ENCODE measurements at places on chromosomes 6 and 20. TPM values are rescaled to one million over a fixed set of nuclear protein-coding genes. Genes with fewer than 3 reads are reported as not detected.

DNA sequence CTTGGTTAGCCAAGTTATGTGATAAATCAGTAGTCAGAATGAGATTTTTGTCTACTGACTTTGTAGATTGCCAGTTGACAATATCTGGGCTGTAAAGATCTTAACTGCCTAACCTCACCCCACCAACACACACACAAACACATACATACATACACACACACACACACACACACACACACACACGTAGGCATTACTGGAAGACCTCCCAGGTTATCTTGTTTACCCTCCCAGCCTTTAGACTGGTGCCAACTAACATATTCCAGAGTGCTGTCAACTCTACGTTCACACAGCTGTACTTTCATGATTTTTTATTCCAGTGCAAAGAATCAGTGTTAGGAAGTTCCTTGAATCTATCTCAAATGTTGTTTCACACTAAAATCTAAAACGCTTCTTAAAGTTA lies 38.9 kb downstream of the BMP5 start:
- H3K4me3 ChIP-seq: no peak overlapping the region
- no peaks in the 10 kb centered on the region for H3K4me1 ChIP-seq
- no peaks in the 10 kb centered on the region for H3K36me3 ChIP-seq
- DNase-seq: no peak

DNA sequence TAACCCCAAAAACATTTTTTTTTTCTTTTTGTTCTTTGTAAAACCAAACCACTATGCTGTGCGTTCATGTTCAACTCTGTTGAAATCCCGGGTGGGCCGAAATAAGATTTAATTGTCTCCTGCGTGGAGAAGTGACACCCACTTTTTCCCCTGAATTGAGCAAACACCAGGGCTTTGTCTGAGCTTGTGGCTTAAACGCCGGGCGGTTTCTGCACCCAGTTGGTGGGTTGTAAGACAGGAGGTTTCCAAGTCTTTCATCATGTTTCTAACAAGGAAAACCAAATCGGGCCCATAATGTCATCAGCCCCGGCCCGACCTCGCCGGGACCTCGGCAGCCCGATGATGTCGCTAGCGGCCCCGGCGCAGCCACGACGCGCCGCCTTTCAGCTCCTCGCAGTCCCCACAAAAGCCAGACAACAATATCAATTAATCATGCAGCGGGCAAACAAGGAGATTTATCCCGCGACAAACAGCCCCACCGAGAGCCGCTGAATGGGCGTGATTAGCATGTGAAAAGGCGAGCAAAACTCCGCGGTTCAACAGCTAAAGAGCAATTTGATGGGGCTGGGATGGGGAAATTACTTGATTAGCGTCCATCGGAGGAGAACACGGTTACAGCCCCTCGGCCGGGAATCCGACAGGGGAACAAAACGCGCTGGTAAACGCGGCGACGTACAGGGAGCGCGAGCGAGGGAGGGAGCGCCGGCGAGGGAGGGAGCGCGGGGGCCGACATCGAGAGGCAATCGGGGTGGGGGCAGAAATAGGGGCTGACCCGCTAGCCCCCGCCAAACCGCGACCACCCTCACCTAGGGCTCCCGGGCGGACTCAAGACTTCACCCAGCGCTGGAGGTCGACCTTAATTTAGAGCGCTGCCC lies 5.3 kb downstream of the LINC00237 start:
- peaks cover 68% of the 10 kb centered on the region for H3K27me3 ChIP-seq
- H3K4me1 ChIP-seq: peaks cover 36% of the 10 kb centered on the region
- DNase-seq: no peak
- H3K4me3 ChIP-seq: peak overlapping the region; percentile 88

PHACTR1 gene
- 109 TPM for total RNA-seq

GRCh38 chr20:57647006-57647932 lies 27.0 kb upstream of the ZBP1 start:
- no peaks in the 10 kb centered on the region for H3K4me1 ChIP-seq
- no peak overlapping the region for H3K4me3 ChIP-seq
- H3K27ac ChIP-seq: peak overlapping the region; percentile 24
- no peak for DNase-seq
- H3K27me3 ChIP-seq: no peaks in the 10 kb centered on the region

DTNBP1 gene
- 51.6 TPM for total RNA-seq

FOXS1 gene
- total RNA-seq: not detected

DNA sequence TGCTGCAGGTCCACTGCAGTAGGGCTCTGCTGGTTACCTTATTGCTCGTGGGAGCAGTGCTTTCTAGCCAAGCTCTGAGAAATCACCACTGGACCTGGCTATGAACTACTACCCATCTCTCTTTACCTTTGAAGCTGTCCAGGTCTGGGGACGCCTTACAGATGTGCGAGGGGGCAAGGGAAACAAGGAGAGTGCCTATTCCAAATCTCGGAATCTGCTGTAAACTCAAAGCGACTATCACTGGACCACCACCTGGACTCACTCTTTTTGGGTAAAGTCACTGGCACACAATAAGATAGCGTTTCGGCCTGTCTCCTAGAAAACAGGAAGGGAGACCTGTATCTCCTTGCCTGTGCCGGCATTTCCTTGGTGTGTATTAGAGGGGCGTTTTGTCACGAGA lies 5.3 kb downstream of the NRN1 start:
- DNase-seq: no peak
- H3K36me3 ChIP-seq: peaks cover 3% of the 10 kb centered on the region
- H3K27ac ChIP-seq: peak overlapping the region; percentile 57
- peaks cover 74% of the 10 kb centered on the region for H3K27me3 ChIP-seq
- peak overlapping the region; percentile 9 for H3K4me3 ChIP-seq

- no peaks in the 10 kb centered on the region for H3K36me3 ChIP-seq
- H3K4me1 ChIP-seq: no peaks in the 10 kb centered on the region
- H3K4me3 ChIP-seq: no peak overlapping the region
Measured at GRCh38 chr6:53568776-53569616, 24.1 kb upstream of the GCLC start.

FAM217A gene
- total RNA-seq: not detected

- H3K4me1 ChIP-seq: peaks cover 27% of the 10 kb centered on the region
- DNase-seq: no peak
- peaks cover 2% of the 10 kb centered on the region for H3K36me3 ChIP-seq
- H3K27ac ChIP-seq: no peak overlapping the region
Measured at GRCh38 chr6:108883172-108883571, 35.0 kb downstream of the ARMC2 start.

- H3K27me3 ChIP-seq: no peaks in the 10 kb centered on the region
- peak overlapping the region; percentile 98 for H3K27ac ChIP-seq
- DNase-seq: no peak
- H3K4me3 ChIP-seq: peak overlapping the region; percentile 28
Measured at GRCh38 chr20:62624719-62625453, 17.4 kb upstream of the SLCO4A1 start.

- H3K27me3 ChIP-seq: peaks cover 5% of the 10 kb centered on the region
- no peaks in the 10 kb centered on the region for H3K36me3 ChIP-seq
- H3K4me3 ChIP-seq: peak overlapping the region; percentile 6
- no peak overlapping the region for H3K27ac ChIP-seq
Measured at GRCh38 chr6:30810813-30811339, 66.5 kb upstream of the IER3 start.

LST1 gene
- 8.4 TPM for total RNA-seq

TTLL9 gene
- total RNA-seq: 0.61 TPM

DNA sequence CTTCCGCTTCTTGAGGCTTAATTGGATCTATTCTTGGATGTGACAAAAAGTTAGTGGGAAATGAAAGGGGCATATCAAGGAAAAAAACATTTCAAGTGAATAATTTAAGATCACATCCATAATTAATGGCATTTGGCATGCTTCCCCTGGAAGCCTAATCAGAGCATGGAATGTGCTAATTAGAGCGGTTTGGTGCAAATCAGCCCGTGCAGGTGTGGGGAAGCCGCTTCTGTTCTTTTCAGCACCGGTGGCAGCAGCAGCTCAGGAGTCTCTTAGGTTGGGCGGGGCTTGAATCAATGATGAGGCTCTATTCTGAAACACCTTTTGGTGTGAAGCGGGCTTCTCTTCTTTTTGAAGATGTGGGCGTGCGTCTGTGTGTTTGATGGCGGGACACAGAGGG lies 301.2 kb downstream of the LRFN2 start:
- H3K4me3 ChIP-seq: no peak overlapping the region
- no peak for DNase-seq
- H3K27ac ChIP-seq: no peak overlapping the region

DNA sequence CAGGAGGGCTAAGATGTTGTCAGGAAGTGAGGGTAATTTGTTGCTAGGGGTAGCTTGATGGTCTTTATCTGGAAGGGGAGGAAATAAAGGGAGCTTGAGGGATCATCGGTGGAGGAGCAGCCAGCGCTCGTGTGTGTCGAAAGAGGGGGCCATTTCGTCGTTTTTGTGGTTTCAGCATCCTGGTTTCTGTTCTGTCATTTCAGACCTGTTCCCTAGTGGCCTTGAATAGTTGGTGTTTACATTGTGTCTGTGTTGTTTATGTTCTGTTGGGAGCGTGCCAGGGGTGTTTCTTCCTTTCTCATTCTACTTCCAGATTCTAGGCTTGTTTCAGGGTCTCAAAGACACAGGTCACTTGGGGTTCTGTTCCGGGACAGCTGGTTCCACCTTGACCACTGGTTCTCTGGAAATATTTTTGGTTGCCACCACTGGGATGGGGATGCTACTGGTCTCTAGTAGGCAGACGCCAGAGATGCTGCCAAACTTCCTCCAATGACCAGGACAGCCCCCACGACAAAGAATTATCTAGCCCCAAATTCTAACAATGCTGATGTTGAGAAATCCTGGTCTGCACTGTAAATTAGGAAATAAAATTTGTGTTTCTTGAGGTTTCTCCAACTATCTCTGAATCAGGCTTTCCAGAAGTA lies 113.9 kb upstream of the NAA20 start:
- H3K27me3 ChIP-seq: peaks cover 13% of the 10 kb centered on the region
- no peak overlapping the region for H3K4me3 ChIP-seq
- peaks cover 11% of the 10 kb centered on the region for H3K4me1 ChIP-seq
- no peak overlapping the region for H3K27ac ChIP-seq
- no peaks in the 10 kb centered on the region for H3K36me3 ChIP-seq
- DNase-seq: no peak

UNC93A gene
- total RNA-seq: not detected

RNF182 gene
- 0.15 TPM for total RNA-seq

PRPH2 gene
- not detected for total RNA-seq

DNA sequence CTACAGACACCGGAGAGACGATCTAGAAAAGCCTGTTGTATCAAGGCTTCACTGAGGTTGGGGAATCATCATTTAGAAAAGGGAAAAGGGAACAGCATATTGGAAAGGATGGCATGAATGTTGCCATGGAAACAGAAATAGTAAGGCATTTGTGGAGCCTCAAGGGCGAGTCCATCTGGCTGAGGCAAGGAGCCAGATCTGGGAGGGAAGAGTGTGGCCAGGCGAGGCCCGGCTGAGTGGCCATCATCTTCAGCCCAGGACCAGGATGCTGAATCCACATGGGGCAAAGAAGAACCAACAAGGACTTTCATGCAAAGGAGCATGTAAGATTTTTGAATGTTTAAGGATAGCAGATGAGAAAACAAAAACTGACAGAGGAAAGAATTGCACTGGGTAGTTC lies 85.8 kb downstream of the MAP3K5 start:
- H3K36me3 ChIP-seq: peaks cover 42% of the 10 kb centered on the region
- no peak overlapping the region for H3K27ac ChIP-seq
- peaks cover 14% of the 10 kb centered on the region for H3K4me1 ChIP-seq
- H3K4me3 ChIP-seq: no peak overlapping the region
- DNase-seq: no peak

HLA-DMB gene
- 341 TPM for total RNA-seq

- peak overlapping the region; percentile 77 for H3K27ac ChIP-seq
- H3K4me3 ChIP-seq: no peak overlapping the region
- no peak for DNase-seq
- H3K36me3 ChIP-seq: peaks cover 6% of the 10 kb centered on the region
- no peaks in the 10 kb centered on the region for H3K27me3 ChIP-seq
- peaks cover 33% of the 10 kb centered on the region for H3K4me1 ChIP-seq
Measured at GRCh38 chr6:111478749-111479148, 4.3 kb downstream of the REV3L start.

Measured in activated B cell treated with CpG ODN at 0.5 μM for 24 hours (primary cell).